ENCODE measurements at places on chromosomes 3 and 15.

- no peak for DNase-seq
These were observed 832.0 kb downstream of the OTOL1 start for GRCh38 chr3:162328649-162329048.

DNA sequence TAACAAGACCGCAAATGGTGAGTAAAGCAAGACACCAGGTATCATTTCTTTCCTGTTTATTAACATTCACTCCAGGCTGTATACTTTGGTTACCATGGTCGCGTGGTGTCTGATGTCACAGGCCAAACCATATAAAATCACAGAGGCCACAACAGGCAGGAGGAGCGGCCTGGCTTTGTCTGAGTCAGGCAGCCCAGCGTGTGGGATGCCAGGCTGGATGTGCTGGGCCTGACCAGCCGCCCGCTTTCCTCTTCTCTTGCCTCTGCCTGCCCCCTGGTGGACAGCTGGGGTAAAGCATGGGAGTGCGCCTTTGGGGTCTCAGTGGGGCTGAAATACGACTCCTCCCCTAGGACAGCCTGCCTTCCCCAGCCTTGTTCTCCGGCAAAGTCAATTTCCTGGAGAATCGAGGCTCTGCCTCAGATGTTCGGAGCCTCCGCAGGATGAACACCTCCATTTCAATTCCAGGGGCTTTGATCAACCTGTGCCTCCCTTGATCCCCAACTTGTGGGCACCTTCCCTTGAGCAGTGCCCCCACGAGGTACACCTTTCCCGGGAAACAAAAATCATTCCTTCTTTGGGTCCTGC is 78.2 kb downstream of the CCNL1 start:
- DNase-seq: no peak

- no peak for DNase-seq
These were observed 52.4 kb downstream of the MAGI1 start for GRCh38 chr3:65986285-65986684.

DNA sequence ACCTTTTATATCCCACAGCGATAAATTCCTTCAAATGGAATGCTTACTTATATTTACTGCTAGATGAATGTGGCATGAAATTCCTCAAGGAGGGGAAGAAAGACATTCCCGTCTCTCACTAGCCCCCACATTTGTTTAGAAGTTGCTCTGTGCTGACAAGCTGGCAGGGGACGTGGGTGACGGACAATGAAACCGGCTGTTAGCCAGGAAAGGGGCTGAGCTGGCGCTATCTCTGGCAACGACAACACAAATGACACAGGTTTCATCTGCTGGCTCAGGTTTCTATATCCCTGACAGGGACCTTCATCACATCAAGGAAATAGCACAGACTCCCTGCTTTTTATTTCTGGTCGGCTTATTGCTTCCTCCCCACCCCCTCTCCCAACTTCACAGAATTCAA is 15.8 kb downstream of the RUVBL1 start:
- DNase-seq: no peak

- DNase-seq: no peak
These were observed 15.5 kb upstream of the PLA2G4E start for GRCh38 chr15:42036112-42036905.

- DNase-seq: no peak
These were observed 22.0 kb downstream of the TRPM1 start for GRCh38 chr15:31079519-31079918.

GRCh38 chr15:98794748-98795147 is 146.4 kb downstream of the IGF1R start:
- DNase-seq: no peak

GRCh38 chr15:93249623-93250022 is 160.6 kb upstream of the RGMA start:
- DNase-seq: no peak

- DNase-seq: no peak
These were observed at the start of gene DRD3 for GRCh38 chr3:114178770-114179368. Gene DRD3, minus strand, starts transcription at chr3:114179052. Its CDS starts 7,060 bp downstream, at chr3:114171992.

GRCh38 chr15:61794881-61795280 is 265.4 kb downstream of the VPS13C start:
- DNase-seq: no peak

DNA sequence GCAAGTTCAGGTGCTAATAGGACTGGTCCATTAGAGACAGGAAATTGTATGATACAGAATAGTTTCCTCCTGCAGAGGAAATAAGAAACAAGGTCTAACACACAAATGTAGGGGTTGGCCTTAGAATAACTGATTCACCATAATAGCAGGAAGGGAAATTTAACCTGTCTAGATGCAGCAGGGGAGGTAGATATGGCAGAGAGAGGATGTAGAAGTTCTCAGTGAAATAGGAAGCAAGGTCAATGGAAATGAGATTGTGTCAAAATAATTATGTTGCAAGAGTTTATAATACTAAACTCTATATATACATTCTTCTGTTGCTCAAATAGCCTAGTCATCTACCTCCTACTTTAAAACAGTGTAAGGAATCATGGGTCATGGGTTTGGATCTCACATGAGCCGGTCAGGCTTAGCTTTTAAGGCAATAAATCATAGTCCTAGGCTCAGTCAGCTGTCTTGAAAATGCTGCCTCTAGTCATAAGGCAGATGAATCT is 17.0 kb downstream of the BCL2A1 start:
- DNase-seq: no peak

DNA sequence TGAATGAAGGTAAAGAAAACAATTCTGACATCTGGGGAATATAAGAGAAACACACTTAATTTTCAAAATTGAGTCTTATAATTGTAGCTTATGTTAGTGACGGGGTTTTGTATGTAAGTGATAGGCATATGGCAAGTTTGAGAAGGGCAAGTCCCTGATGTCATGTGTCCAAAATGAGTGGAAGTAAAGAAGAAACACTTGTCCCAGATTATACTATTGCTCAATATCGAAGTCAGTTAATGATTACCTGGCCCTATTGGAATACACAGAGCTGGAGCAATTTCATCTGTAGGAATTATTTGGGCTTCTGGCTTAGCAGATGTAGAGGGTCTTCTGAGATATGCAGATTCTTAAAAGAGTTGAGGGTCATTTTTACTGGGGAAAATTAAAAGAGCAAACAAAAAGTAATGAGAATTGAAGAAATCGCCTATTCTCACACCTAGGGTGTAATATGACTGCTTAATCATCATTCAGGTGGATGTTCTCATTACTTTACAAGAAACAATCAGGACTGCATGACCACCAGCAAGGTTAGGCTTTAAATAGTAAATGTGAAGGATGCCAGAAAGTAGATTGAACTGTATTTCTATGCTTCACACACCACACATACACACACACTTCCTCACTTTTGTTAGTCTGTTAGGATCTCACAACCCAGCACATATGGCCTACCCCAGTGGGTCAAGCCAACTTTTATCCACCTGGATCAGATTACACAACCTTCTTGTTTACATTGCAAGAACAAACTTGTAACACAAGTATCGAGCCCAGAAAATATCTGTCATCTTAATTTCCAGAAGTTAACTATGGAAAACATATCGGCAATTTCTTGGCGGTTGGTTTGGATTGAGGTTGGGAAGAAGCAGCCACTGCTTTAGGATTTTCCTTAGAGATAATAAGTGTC is 183.3 kb upstream of the LRRC3B start:
- no peak for DNase-seq

GRCh38 chr3:113243071-113243470 is 31.7 kb downstream of the BOC start:
- no peak for DNase-seq

DNA sequence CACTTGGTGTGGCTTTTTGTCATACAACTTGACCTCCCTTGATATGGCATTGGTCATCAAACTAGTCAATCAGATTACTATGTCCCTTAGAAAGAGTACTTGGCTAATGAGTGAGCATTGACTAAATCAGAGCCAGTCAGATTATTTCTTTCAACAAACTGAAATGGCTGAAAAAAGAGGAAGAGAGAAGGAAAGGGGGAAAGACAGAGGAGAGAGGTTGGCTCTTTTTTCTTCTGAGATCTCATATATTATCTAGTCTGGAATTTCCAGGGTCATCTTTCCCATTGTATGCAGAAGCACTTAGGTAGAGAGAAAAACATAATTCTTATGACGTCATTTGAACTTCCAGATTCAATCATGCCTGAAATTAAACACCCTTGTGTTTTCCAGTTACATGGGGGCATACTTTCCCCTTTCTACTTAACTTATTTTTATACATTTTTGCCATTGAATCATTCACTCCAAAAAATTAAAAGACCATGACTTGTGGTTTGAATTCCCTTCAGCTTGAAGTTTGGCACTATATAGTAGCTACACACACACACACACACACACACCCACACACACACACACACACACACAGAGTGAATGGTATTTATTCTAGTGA is 387.8 kb downstream of the LSAMP start:
- no peak for DNase-seq

DNA sequence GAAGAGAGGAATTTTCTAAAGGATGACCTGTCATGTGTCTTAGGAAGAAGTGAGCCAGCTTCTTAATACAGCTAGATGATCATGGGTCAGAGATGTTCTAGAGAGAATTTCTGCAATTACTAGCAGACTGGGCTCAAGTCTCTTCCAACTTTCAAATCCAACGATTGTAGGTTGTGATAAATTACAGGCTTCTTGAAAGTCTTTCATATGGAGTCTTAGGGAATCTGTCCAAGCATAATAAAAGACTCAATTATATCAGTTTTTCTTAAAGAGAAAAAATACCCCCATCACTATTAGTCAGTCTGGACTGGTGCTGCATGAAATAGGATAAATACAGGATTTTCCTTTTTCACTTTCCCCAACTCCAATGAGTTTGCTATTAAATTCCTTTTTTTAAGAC is 59.1 kb downstream of the DRD3 start:
- no peak for DNase-seq

All from substantia nigra (tissue), 51 donors.